CD4-positive, CD25-positive, alpha-beta regulatory T cell (primary cell): ENCODE measurements at places on chromosomes 3 and 15. TPM values are rescaled to one million over a fixed set of nuclear protein-coding genes. Genes with fewer than 3 reads are reported as not detected.

Gene SH2D7
- polyA plus RNA-seq: not detected

Gene RASGRF1
- polyA plus RNA-seq: not detected

Gene MTHFS
- 85.1 TPM for polyA plus RNA-seq

Gene CRYBG3
- polyA plus RNA-seq: 1.3 TPM

Gene POTEB3
- polyA plus RNA-seq: not detected

Gene C3orf22
- polyA plus RNA-seq: not detected

Gene GUCA1C
- not detected for polyA plus RNA-seq

Gene SMAD6
- polyA plus RNA-seq: not detected

Gene NIT2
- 49.4 TPM for polyA plus RNA-seq

Gene TLE3
- 10.7 TPM for polyA plus RNA-seq
